Fibroblast of lung (primary cell): ENCODE measurements at places on chromosomes 3 and 15.

- DNase-seq, result peak; percentile 40
These were observed 150.2 kb downstream of the IMPG2 start for GRCh38 chr3:101170062-101170771.

GRCh38 chr3:195207731-195208130, 63.2 kb downstream of the XXYLT1 start:
- no peak for DNase-seq

GRCh38 chr3:27723815-27724458, 1.8 kb upstream of the EOMES start:
- no peak for DNase-seq

DNA sequence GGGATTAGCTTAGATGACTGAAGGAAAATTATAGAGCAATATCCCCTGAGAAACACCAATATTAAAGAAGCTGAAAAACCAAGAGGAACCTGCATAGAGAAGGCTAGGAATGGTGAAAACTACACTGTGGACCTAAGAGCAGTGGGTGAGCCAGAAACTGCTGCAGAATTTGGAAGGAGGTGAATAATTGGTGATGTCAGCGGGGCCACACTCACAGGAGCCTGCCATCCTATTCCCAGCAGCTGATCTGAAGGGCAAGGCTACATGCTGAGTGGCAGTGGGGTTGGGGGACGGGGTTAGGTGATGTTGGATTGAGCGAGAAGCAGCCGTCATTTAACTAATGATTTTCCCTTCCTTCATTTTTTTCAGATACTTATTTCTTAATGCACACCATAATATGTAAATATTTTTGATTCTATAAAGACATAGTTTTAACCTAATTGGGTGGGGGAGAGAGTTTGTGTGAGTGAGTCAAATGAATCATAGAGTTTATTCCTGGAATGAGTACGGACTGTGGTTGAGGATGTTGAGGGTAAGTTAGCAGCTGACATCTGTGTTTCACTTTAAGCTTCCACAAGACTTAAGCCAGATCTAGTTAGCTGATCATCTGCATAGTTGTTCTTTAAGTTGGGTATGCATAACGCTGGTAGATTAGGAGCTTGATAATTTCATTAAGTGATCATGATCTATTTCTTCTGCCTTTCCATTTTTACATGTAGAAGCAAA, 222.8 kb downstream of the PTPRG start:
- peak; percentile 88 for DNase-seq

DNA sequence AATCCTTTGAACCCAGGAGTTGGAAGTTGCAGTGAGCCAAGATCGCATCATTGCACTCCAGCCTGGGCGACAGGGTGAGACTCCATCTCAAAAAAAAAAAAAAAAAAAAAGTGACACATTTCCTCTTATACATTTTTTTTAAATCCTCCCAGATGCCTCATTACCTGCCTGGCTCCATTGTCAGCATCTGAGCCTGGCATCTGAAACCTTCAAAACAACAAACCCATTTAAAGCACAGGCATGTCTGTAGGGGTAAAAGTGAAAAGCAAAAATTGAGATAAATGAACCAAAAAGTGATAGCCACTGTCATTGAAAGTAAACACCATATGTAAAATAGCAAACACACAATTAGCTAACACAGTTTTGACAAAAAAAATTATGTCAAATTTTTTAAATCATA, 38.6 kb downstream of the OSBPL10 start:
- DNase-seq, result no peak
